Posterior cingulate gyrus (tissue), 11 donors: ENCODE measurements at places on chromosomes 2 and 18.
A peak's percentile ranks its signal among the peaks of the same experiment; 100 is the strongest.

GRCh38 chr2:155748131-155748530 is 584.4 kb downstream of the NR4A2 start:
- DNase-seq, result no peak

DNA sequence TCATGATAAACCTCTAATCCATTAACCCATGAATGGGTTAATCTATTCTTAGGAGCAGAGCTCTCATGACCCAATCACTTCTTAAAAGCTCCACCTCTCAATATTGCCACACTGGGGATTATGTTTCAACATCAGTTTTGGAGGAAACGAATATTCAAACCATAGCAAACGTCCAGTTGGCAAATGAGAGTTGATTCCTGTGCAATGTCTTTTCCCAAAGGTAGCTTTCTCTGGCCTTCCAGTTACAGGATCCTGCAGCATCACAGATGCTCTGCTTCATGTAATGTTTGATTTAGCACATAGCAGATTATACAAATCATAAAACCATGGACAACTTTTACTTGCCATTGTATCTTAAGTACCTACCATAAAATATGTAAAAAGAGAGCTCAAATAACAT is 481.0 kb downstream of the TNS1 start:
- no peak for DNase-seq

DNA sequence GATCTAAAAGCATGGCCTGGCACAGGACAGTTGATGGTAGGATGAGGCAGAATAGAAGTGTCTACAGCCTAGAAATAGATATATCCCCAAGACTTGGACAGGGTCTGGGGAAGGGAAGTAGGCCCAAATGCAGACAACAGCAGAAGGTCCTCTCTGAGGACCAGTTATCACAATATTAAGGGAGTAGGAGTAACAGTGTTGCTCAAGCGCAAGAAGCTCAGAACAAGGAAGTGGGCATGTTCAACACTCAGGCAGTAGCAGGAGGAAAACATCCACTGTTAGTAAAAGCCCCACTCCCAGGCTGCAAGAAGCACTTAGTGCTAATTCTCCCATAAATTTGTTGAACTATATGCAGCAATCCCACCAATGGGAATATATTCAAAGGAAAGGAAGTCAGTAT is 314.7 kb downstream of the METTL4 start:
- no peak for DNase-seq

- peak; percentile 89 for DNase-seq
Measured at GRCh38 chr2:235937936-235938335, 230.2 kb downstream of the GBX2 start.

DNA sequence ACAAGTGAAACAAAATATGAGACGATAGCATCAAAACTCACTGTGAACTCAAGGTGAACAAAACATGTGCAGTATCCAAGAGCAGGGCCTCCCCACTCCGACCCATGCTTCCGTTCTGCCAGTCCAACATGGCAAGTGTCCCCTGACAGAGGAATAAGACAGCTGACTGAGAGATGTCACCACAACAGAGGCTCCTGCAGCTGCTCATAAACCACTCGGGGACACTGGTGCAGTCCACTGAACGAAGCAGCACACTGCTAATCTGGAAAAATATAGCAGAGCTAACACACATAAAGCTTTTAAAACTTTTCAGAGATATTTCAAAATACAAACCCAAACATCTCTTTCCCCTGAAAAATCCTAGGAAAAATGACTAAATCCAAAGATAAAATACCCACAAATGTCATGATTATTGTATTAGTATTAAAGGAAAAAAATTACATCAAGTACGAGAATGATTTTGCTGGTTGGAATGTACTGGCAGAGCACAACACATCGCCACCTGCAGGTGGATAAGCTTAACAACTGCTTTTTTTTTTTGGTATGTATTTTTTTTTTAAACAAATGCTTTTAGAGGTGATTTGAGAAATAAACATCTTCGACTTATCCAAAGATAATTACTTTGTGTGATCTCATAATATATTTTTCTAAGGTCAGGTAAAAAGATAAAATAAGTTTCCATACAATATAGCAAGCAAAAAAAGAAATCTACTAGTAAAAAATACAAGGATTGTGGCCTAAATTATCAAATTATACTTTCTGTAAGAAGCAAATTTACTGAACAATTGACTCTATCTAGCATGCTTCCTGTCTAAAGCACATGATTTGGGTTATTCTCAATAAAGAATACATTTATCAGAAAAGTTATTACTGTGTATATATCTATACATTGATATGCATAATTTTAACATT is 18.6 kb downstream of the THADA start:
- DNase-seq, result peak; percentile 8

DNA sequence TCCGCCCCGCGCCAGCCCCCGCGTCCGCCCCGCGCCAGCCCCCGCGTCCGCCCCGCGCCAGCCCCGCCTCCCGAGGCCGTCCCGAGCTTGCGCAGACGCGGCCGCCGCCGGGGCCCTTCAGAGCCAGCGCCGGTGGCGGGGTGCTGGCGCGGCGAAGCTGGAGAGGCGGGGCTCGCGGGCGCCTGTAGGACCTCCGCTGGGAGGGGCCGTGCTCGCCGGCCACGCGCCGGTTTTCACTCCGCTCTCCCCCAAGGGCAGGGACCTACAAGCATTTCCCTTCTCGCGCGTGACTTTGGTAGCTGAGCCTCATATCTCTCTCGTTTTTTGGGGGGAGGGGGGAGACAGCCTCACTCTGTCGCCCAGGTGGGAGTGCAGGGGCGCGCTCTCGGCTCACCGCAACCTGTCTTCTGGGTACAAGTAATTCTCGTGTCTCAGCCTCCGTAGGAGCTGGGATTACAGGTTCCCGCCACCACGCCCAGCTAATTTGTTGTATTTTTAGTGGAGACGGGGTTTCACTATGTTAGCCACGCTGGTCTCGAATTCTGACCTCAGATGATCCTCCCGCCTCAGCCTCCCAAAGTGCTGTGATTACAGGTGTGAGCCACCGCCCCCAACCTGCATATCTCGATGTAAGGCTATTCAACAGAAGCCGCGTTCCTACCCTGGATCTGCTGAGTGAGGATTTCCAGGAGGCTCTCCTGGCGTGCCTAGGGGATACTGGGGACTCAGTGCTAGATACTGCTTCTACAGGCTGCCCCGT is at the start of gene ZNF514:
TSS of gene ZNF514 (minus strand) at position 159 of the 760 bp plus-strand sequence. CDS start 6,595 bp downstream, outside the sequence.
- DNase-seq, result peak; percentile 93

GRCh38 chr2:205995260-205995659 is 90.7 kb downstream of the INO80D start:
- DNase-seq, result no peak

DNA sequence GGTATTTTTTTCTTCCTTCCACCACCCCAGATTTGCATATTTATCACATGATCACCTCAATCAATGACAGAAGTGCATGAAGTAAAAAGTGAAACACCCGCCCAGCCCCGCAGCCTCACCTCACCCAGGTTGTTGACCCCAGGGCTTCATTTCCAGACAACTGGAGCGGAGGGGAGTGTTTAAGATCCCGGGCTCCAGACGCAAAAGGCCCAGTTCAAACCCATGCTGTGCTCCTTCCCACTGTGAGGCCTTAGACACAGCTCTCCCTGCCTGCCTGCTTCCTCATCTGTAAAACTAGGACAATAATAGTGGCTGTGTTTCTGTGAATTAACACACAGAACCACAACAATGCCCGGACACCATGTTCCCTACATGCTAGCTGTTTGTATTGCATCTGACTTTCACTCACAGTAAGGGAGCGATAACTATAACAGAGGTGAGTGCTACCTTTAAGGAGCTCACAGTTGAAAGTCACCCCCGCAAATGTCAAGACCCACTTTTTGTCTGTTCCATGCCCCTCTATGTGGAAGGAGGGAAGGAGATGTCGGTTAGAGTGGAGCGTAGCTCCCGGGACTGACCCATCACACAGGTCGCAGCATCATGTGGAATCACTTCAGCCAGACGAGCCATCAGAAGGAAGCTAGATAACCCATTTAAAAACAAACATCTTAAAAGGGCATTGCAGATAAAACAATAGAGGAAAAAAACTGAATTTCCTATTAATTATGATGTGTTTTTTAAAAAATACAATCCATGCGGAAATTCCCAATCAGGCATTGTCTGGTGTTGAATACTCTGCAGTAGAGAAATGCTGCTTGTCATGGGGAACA is 77.5 kb upstream of the DAPL1 start:
- DNase-seq, result no peak
